CD14-positive monocyte (primary cell): ENCODE measurements at places on chromosomes 16 and 17.

DNA sequence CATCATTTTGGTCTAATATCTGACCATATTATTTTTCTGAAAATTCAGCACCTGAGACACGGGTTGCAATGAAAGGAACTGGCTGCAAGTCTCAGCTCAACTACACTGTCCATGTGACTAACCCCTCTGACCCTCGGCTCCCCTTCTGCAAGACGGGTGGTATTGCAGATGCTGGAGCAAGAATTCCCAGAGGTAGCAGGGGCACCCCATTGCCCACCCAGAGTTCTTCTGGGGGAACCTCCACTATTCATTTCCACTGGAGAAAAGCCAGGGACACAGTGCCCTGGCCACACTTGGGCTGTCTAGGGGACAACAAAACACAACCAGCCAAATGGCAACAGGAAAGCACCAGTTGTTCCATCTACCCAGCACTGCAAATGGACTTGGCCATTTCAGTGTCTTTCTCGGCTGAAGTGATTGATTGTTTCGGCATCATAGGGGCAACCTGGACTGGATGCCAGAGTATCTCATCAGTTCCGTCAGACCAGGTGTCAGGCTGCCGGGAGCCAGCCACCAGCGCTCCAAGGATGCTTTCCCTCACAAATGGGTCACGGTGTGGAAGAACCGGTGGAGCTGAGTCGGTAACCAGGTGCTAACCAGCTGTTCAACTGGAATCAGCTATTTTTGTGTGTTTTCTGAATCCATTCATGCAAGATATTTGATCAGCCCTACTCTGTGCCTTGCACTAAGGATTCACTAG, 58.1 kb downstream of the C16orf78 start:
- DNase-seq = no peak

DNA sequence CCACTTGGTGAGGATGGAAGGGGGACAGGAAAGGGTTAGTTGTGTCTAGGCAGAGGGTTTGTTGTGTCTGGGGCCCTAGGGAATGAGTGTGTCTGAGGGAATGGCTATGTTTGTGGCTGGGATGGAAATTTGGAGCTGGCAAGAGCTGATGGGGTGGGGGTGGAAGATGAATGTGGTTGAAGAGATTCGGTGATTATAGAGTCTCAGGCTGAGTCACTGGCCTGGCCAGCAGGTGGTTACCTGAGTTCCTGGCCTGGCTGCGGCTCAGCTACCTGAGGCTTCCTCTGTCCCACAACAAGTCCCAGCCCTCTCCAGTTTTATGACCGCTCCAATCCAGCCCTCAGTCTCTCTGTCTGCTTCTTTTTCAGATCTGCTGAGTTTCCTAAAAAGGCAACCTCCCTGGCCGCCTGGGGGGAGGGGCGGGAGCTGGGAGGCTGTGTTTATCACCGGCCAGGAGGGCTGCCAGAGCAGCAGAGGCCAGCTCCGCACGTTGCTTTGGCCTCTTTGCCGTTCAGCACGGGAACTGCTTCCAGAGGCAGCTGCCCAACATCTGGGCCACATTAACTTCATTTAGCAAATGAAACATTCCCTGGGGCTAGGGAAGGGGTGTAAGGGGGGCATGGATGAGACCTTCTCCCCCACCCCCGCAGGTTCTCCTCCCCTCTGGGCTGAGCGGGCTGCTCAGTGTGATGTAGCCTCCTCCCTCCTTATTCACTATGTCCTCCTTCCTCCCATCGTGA, 21.8 kb downstream of the ITGB3 start:
- DNase-seq = no peak

- DNase-seq = no peak
Measured at GRCh38 chr17:65668211-65668610, 106.8 kb upstream of the AXIN2 start.

DNA sequence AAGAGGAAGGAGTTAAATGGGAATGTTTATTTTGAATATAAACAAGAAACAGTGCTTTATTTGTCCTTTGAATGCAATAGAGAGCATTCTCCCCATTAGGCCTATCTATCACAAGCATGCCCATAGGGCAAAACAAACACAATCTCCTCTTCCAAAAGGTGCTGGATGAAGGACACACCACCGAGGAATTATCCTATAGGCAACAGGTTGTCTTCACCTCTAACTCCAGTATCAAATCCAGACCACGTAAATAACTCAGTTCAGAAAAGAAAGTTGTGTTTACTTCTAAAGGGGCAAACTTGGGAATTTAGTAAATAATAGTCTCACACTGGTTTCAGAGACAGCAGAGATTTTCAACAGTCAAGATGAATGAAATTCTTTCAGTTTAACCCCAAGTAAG, 83.7 kb upstream of the CLEC18B start:
- DNase-seq = no peak

- DNase-seq = no peak
Measured at GRCh38 chr17:75439287-75439686, 17.1 kb upstream of the TMEM94 start.

DNA sequence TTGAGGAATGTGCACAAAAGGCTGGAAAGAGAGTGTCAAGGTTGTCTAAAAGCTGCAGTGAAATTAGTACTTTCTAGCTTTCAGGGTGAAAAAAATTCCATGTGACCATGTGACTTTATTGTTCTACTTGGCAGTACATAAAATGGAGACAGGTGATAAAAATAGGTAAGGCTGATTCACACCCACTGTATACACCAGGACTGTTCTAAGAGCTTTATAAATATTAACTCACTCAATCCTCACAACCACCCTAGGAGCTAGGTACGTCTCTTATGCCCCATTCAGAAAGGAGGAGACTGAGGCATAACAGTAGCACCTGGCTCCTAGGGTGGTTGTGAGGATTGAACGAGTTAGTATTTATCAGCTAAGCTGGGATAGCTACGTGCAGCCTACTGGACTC, 28.2 kb upstream of the DNAH17 start:
- no peak for DNase-seq

- no peak for DNase-seq
Measured at GRCh38 chr16:1911467-1912214, 6.6 kb downstream of the HS3ST6 start.
